ENCODE measurements at places on chromosomes 3 and 15.

DNA sequence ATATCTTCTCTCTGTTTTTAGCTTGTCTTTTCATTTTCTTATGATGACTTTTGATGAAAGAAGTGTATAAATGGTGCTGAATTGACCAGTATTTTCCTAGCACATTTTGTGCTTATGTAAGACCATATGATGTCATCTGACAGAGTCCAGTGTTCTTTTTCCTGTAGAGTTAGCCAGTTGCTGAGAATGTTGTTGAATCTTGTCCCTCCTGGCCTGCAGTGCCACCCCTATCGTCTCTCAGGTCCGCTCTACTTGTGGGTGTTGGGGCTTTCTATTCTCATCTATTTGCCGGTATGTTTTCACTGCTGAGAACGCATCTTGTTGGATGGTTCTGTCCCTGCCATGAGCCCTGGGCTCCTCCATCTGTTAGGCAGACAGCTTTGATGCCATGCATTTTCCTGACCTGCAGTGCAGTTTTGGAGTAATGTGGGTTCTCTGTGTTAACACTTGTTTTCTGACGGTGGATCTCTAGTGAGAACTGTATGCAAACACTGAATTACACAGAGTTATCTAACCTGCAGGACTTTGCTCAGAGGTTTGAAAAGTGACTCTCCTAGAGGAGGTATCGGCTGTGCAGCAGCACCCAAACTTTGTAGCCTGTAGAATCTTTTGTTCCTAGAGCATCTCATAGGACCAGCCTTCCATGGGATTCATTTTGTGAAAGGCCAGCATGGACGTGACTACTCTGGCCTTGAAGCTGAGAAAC lies 44.6 kb downstream of the SLC6A20 start:
- no peak for DNase-seq

GRCh38 chr3:55482496-55483195 lies 4.5 kb downstream of the WNT5A start:
- no peak for DNase-seq

DNA sequence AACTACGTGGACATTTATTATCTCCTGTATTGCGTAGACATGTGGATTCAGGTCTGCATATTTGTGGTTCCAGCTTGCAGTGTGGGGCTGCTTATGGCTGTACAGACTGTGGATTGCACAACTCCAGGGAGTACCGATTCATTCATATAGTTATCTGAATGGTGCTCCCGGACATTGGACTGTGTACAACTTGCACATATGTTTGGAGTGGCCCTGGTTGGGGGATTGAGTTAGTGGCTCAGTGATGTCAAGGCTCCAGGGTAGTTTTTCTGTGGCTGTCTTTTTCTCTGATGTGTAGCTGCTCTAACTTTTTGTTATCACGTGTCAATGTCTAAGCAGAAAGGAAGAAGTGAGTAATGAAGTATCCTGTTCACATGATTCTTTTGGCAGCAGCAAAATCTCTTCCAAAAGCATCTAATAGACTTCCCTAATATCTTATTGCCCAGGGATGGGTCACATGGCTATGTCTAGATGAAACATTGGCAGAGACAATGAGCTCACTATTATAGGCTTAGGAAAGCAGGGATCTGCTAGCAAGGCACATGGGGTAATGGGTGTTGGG lies 15.8 kb downstream of the ST3GAL6 start:
- no peak for DNase-seq

- no peak for DNase-seq
These were observed 13.1 kb downstream of the PLA2G4F start for GRCh38 chr15:42143356-42143755.

DNA sequence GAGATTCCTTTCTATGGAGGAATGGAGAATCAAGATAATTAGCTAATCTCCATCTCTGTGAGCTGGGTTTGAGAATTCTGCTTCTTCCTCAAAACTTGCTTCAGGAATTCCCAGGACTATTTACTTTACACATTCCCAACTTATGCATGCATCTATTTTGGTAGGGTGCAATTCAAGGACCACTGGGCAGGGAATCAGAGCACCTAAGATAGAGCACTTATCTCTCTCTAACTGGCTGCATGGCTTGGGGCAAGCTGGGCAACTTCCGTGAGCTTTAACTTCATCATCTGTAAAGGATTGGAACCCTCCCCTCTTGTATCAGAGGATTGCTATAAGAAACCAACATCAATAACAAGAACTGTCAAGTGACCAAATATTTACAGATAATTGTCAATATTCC lies 160.2 kb downstream of the PDCD6IP start:
- DNase-seq = no peak

DNA sequence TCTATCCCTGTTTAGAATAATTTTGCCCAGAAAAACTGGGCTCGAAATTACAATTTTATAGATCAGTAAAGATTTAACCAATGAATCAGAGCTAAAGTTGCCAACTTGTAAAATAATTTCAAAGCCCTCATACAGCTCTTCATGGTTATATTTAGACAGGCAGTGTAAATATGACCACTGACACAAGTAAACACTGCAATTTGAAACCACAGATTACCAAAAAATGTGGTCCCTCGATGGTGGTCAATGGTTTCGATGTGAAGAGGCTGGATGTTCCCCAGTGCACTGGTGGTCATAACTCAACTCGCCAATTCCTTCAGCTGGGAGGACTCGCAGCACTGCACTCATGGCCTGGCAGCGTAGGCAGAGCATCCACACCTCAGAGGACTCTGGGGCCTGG lies 28.6 kb downstream of the LRTM1 start:
- DNase-seq = no peak

GRCh38 chr3:129231331-129232119 lies 17.9 kb upstream of the COPG1 start:
- DNase-seq = no peak

DNA sequence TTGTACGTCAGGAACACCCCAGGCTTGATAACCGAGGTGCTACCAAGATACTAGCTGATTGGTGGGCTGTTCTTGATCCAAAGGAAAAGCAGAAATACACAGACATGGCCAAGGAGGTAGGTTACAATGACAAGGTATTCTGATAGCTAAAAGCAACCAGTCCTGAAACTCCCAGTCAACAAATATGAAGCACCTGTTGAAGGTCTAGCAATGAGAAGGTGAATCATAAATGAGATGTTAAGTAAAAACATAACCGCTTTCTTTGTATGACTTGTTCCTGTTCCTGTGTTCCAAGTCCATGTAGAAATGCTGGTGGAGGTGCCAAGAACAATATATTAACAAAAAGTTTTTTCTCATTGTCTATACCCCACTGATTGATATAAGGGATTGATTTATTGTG lies 194.0 kb downstream of the BBX start:
- no peak for DNase-seq

- DNase-seq = no peak
These were observed 908.1 kb downstream of the DIPK2A start for GRCh38 chr3:144879701-144880100.

DNA sequence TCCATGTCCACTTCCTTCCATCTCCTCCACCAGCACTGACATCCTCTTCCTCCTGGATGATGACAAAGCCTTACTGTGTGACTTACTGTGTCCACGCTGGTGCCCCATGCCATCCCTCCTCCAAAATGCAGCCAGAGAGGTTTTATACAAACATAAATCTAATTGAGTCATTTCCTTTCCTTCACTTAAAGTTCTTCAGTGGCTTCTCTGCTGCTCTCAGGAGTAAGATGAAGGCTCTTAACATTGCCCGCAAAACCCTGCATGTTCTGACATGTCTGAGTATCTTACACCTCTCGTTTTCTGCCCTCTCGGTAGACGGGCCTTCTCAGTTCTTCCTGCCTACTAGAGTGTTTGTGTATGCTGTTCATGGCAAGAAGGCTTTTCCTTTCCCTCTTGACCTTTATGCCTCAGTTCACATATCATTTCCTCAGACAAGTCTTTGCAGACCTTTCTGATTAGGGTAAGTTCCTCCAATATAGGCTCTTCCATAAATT lies 175.5 kb downstream of the CFAP20DC start:
- DNase-seq = no peak

DNA sequence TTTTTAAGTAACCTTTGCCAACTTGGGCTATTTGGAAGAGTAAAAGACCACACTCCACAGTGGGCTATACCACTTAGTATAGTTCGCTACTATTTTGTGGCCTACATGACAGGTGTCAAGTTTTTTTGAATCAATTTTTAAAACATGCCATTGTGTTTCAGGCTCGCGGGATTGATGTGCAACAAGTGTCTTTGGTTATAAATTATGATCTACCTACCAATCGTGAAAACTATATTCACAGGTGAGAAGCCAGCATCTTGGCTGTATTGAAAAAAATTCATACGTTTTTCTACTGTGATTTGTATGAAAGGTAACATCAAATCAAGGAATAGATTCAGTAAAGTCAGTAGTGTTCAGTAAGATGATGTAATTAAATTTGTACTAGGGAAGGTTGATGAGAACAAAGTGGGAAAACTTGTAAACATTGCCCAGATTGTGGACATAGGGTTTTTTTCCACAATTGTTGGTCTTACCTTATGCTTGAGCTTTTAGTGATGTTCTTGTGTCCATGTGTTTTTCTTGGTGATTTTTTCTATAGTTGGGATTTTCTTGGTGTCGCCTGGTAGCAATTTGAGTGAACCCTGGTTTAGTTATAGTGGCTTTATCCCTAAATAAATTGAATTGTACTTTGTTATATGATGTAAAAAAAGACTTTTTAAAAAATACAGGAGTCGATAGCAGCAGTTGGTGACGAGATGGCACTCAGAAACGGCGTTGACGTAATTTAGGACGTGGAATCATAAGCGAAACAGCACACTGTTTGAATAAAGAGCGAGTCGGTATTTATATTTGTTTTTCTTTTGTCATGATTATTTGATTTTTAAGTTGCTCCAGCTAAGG lies 4.5 kb downstream of the EIF4A2 start:
- DNase-seq = no peak

DNA sequence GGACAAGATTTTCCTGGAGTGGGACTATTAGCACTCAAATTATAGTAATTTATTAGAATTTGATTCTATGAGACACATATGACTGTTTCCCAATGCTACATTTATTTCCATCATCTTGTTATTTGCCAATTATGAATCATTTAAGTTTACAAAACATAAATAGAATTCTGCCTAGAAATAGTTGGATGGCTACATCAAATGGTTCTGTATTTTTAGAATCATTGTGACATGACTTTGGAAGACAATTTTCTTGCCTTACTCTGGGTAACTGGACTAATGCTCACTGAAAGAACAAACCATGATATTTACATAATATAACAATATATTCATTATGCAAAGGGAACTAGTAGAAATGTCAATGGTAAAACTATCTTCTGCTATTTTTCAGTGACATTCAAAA lies 173.5 kb downstream of the ZIC1 start:
- no peak for DNase-seq

DNA sequence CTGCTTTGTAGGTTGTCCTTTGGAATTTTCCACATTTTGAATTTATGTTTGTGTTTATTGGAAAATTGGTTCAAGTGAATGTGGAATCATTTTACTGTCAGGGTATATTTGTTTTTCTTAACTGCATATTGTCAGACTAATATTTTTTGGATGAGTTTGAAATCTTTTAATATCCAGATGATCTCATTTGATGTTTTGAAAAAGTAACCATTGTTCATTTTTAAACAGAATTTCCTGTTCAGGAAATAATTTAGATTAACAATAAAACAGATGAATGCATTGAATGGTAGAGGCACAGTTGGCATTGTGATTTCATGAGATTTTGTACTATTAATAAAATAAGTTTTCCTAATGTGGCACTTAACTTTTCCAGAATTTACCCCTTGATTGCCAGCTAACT lies 15.5 kb downstream of the TRAK1 start:
- DNase-seq = no peak

DNA sequence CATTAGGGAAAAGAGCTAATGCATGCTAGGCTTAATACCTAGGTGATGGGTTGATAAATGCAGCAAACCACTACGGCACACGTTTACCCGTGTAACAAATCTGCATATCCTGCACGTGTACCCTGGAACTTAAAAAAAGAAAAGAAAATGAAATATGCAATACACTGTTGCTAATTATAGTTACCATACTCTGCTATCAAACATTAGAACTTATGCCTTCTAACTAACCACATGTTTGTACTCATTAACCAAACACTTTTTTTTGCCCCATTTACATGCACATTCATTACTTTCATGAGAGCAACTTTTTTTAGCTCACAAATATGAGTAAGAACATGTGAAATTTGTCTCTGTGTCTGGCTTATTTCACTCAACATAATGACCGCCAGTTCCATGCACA lies 253.1 kb downstream of the CGGBP1 start:
- no peak for DNase-seq

GRCh38 chr15:77060546-77060945 lies 10.4 kb downstream of the TSPAN3 start:
- no peak for DNase-seq

GRCh38 chr3:186216900-186217819 lies 108.3 kb upstream of the ETV5 start:
- DNase-seq = no peak

DNA sequence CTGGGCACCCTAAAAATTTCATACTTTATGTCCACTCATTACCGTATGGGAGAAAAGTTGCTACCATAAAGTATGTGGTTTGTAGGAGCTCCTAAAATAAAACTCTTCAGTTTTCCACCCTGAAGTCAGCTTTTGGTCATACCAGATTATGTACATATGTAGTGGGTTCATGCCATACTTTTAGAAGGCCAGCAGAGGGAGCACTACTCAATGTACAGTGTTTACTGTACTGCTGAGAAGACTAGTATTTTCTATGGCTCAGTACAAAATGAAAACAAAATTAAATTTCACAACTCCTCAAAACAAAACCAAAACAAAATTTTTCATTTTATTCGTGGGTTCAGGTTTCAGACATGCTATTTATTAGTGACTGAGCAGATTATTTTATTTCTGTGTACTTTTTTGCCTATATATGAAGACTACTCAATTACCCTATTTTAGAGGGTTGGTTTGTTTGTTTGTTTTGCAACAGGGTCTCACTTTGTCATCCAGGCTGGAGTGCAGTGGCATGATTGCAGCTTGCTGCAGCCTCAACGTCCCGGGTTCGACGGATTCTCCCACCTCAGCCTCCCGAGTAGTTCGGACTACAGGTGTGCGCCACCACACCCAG lies 24.3 kb downstream of the NXPE3 start:
- peak; percentile 87 for DNase-seq

- no peak for DNase-seq
These were observed 190.4 kb downstream of the DIPK2A start for GRCh38 chr3:144162042-144162441.

- DNase-seq = no peak
These were observed 46.9 kb upstream of the PPP2R3A start for GRCh38 chr3:135918600-135918999.

DNA sequence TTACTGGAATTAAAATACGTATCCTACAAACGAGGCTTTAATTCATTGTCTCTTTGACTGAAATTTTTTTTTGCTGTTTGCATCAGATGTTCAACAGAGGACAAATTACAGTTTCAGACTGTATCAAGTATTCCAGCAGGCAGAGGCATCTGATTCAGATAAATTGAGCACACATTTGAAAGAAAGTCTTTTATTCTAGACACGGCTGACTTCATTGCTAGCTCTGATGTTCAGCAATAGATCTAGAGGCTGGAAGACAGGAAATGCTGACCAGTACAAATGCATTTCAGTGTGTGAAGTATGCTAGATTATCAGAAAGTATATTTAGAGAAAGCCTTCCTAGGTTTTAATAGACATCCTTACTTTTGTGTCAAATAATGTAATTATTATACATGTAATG lies 472.2 kb downstream of the NLGN1 start:
- DNase-seq = no peak
